ENCODE measurements at places on chromosomes 11 and 22.

DNA sequence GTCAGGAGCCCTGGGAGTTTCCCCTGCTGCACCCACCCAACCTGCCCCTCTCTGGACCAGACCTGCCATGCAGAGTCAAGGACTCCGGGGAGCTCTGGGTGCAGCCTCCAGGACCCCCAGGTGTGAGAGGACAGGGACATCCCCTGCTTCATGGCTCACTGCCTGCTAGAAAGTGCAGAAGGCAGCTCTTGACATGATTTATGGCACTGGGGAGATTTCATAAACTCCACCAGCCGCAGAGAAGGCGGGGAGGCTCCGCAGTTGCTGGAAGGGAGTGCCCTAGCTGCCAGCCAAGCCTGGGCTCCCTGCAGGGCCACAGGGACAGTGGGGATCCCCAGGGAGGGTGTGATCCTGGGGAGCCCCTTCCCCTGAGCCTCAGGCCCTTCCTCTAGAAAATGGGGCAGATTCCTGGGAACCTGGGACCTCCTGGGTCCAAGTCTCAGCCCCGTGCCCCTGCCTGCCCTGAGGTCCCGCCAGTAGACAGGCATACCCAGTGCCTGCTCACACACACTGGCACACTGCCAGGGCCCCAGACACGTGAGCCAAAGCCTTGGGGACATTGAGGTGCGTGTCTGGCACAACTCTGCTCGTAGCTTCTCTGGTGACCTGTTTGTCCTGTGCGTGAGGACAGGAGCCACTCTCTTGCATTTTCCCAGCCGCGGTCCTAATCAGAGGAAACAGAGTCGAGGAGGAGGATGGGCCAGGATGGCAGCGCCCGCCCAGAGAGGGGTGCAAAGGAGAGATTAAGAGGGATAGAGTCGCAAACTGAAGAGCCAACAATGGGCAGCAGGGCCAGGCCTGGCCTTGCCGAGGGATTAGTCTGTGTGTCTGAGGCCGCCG lies 13.8 kb downstream of the CABP7 start:
- no peaks in the 10 kb centered on the region for H3K36me3 ChIP-seq
- H3K4me3 ChIP-seq, result no peak overlapping the region
- DNase-seq, result peak; percentile 83

GRCh38 chr11:44090539-44090938 lies 4.9 kb upstream of the EXT2 start:
- peaks cover 3% of the 10 kb centered on the region for H3K4me1 ChIP-seq
- H3K27ac ChIP-seq, result no peak overlapping the region
- no peaks in the 10 kb centered on the region for H3K36me3 ChIP-seq
- no peak overlapping the region for H3K4me3 ChIP-seq
- no peak for DNase-seq

DNA sequence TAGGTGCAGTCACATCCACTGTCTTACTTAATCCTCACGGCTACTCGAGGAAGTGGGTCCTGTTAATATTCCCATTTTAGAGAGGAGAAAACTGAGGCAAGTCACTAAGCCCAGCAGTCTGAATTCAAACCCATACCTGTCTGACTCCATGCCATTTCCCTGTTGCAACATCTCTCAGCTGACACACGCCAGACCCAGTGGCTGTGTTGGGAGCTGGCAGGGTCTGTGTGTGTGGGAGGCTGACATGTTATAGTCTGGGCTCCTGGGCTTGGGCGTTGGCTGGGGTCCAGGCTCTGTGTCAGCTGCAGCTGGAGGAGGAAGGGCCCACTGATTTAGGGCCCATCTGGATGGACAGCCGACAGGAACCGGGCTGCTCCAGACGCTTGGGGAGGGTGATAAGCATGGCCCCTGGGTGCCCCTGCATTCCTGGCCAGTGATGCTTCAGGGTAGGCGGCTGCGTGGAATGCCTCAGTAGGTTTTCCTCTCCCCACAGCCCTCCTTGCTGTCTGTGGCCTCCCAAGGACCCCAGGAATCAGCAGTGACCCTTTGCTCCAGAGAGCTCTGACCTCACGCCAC lies 562.5 kb downstream of the MN1 start:
- H3K4me1 ChIP-seq, result peaks cover 38% of the 10 kb centered on the region
- peak overlapping the region; percentile 30 for H3K27ac ChIP-seq
- H3K27me3 ChIP-seq, result no peaks in the 10 kb centered on the region
- no peaks in the 10 kb centered on the region for H3K36me3 ChIP-seq
- peak; percentile 87 for DNase-seq

GRCh38 chr11:31895926-31896325 lies 84.8 kb upstream of the PAX6 start:
- no peak overlapping the region for H3K27ac ChIP-seq
- no peaks in the 10 kb centered on the region for H3K36me3 ChIP-seq
- no peaks in the 10 kb centered on the region for H3K4me1 ChIP-seq
- H3K27me3 ChIP-seq, result peaks cover 6% of the 10 kb centered on the region

GRCh38 chr11:128055576-128056217 lies 531.7 kb downstream of the ETS1 start:
- DNase-seq, result no peak
- no peaks in the 10 kb centered on the region for H3K27me3 ChIP-seq
- peaks cover 8% of the 10 kb centered on the region for H3K4me1 ChIP-seq
- H3K4me3 ChIP-seq, result no peak overlapping the region
- no peaks in the 10 kb centered on the region for H3K36me3 ChIP-seq

DNA sequence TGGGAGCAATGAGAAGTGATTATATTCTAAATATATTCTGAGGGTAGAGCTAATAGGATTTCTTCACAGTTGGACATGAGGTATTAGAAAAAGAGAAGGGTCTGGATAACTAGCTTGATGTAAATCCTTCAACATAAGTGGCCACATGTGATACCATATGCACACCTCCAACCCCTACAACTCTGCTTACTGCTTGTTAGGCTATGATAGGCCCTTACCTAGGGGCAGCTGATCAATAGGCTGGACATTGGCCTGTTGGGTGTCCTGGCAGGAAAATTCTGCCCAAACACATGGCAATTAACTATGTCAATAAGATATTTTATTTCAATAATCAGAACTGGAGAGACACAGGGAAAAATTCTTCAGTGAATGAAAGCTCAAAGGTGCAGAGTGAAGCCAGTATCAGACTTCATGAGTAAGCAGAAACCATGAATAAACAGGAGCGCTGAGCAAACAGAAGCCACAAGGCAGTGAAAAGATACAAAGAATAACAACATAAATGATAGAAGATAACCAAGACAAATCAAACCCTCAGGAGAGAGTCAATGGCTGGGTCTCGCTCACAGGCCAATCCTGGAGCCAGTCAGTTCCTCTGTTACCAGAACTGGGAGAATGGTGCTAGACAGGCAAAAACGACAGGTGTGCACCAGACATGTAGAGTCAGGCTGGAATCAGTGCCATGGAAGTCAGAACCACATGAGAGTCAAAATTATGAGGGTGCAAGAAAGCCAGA lies 46.3 kb upstream of the PSMA1 start:
- H3K27me3 ChIP-seq, result no peaks in the 10 kb centered on the region
- H3K27ac ChIP-seq, result no peak overlapping the region
- no peak for DNase-seq
- peaks cover 1% of the 10 kb centered on the region for H3K4me1 ChIP-seq
- H3K4me3 ChIP-seq, result no peak overlapping the region
- no peaks in the 10 kb centered on the region for H3K36me3 ChIP-seq

Measured in SK-N-SH (cell line).